ENCODE measurements at places on chromosomes 11 and 22. TPM values are rescaled to one million over a fixed set of nuclear protein-coding genes. Genes with fewer than 3 reads are reported as not detected.

DNA sequence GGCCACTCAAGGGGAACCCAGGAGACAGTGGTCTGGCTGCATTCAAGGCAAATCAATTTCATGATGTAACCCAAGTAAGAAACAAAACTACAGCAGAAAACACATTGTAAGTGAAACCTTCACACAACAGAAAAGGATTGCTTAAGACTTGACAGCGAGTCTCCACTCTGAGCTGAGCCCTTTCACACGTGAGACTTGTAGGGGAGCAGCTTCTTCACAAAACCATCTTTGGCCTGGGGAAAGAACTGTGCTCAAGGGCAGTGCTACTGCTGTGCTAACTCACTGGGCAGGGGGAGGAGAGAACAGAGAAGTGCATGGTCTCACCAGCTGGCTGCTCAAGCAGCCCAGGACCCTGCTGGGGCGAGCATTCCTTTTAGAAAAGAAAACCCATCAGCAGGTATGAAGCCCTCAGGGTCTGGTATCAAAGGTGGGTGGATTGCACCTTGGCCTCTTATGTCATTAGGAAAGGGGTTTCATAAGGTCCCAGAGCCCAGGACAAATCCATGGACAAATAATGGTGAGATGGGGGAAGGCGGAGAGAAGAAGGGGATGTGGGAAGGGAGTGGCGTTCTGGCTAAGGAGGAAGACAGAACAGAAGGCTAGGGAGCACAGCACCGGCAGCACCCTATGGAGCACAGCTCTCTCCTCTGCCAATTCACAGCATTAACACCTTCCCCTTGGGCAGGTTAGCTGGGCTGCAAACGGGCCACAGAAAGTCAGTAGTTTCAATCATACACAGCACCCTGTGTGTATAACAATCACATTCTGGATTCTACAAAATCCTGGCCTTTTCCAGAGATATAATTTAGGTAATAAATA lies 20.6 kb upstream of the RAPSN start:
- no peak for DNase-seq

GRCh38 chr11:94032066-94032465 lies 10.9 kb downstream of the HEPHL1 start:
- DNase-seq = no peak

DNA sequence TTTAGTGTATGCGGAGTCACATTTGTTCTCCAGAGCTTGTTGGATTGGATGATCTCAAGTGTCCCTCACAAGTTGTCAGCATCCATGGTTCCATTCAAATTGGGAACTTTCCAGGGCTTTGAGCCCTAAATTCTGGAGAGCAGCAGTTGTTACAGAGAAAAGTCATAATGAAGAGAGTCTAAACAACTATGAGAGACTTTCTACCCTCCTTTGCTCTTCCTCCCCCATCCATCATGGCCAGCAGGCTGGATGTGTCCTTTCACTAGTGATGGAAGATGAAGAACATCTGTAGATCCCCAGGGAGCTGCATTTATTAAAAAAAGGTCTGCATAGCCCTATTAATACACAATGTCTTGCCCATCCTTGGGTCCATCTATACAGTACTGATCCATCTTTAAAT lies 129.6 kb upstream of the TIMP3 start:
- no peak for DNase-seq

MS4A7 gene
- 11.9 TPM for total RNA-seq

DNA sequence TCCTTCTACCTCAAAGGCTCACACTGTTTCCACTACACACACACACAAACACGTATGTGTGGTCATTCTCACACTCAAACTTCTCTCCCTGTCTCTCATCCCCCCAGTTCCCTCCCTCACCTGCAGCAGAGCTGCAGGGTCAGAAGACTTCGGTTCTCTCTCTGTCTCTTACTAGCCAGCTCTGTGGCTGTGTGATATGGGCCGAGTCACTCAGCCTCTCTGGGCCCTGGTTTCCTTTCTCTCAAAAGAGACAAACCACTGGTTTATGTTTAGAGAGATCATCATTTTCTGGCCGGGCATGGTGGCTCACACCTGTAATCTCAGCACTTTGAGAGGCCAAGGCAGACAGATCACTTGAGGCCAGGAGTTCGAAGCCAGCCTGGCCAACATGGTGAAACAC lies 21.1 kb downstream of the TSPAN18 start:
- no peak for DNase-seq

SLC22A12 gene
- not detected for total RNA-seq

P2RX6 gene
- total RNA-seq = 3.9 TPM

DNA sequence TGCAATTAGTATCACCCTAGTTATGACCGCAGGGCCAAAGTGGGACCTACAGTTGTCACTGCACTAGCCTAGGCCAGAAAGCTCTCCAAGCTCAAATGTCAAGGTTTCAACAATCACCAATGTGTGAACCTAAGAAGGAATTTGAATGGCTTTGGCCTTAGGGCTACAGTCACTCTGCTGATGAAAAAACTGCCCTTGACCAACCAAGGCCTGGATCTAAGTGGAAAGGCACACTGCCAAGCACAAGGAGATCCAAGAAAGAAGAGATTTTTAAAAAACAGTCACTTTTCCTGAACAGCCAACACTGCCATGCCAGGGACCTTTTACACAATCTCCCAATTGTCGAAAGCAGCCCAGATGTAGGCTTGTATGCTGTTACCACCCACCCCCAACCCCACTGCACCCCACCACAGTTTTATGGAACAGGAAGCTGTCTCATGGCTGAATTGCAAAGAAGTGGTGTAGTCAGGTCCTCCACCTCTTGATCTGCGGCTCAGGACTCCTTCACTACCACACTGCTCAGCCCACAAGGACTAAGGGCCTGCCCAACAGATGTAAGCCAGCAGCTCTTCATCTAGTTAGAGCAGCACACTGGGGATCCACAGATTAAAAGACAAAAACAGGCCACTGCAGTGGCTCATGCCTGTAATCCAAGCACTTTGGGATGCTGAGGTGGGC lies 32.9 kb downstream of the SMCO4 start:
- no peak for DNase-seq

PRR33 gene
- 5.8 TPM for total RNA-seq

HDHD5 gene
- total RNA-seq = 59.8 TPM

DNA sequence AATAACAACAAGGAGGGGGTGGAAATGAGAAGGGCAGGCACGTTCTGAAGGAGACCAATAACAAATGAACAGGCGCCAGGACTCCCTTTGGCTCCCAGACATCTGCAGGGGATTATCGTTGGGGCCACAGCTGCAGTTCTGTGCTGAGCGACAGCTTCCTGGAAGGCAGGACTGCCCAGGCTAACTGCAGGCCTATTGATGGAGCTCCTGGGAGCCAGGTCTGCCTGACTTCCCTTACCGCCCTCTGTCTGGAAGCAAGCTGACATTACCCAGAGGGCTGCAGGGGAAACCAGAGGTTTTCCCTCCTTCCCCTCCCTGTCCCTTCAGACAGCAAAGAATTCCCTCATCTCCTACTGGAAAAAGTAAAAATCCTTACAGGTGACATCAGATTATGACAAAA lies 5.0 kb downstream of the DRD2 start:
- DNase-seq = no peak

- no peak for DNase-seq
Observed at GRCh38 chr22:17945888-17946648, 78.3 kb downstream of the MICAL3 start.

DNA sequence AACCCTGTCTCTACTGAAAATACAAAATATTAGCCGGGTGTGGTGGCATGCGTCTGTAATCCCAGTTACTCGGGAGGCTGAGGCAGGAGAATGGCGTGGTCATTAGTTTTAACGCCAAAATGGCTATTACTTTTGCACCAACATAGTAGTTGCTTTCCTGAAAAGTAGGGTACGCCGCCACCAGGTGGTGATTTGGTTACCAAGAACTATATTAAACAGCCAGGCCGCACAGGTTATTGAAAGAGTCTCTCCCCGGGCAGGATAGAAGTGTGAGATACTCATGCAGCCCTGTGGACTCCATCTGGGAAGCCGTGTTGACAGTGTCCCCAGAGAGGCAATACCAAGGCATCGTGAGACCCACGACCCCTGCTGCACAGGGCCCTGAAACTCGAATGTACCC lies 24.6 kb upstream of the LRRC32 start:
- DNase-seq = no peak

SERPING1 gene
- total RNA-seq = 118 TPM

STK33 gene
- total RNA-seq = 25.9 TPM

DNA sequence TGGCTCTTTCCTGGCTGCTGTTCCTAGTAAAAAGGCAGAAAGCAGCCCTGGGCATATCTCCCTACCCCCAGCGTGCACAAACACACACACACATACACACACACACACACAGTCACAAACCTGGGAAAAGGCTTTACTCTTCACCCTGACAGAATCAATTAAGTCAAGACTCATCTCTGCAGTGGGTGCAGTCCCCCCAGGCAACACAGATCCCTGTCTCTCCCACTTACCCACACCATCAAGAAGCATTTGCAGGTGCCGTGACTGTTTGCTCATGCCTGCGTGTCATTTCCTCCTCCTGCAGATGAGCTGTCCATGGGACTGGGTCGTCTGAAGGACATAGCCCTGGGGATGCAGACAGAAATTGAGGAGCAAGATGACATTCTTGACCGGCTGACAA lies 28.6 kb downstream of the SNAP29 start:
- no peak for DNase-seq
